ENCODE measurements at places on chromosomes 2 and 18. TPM values are rescaled to one million over a fixed set of nuclear protein-coding genes. Genes with fewer than 3 reads are reported as not detected.

SLC35F6 gene
- total RNA-seq = 33.0 TPM

ZSCAN30 gene
- 17.9 TPM for total RNA-seq

DAW1 gene
- total RNA-seq = not detected

CPO gene
- 0.23 TPM for total RNA-seq

CDH19 gene
- total RNA-seq = 4.0 TPM

CFC1 gene
- total RNA-seq = not detected

C18orf54 gene
- 1.3 TPM for total RNA-seq

MYO7B gene
- total RNA-seq = 125 TPM

CD8B2 gene
- total RNA-seq = 0.09 TPM

TRIM43 gene
- total RNA-seq = not detected

GALR1 gene
- total RNA-seq = 0.09 TPM

MALL gene
- total RNA-seq = 43.7 TPM

CRYGC gene
- total RNA-seq = not detected

UCN gene
- 3.1 TPM for total RNA-seq

IL37 gene
- total RNA-seq = 0.29 TPM

MLPH gene
- 222 TPM for total RNA-seq

VWC2L gene
- not detected for total RNA-seq

HOXD4 gene
- 1.0 TPM for total RNA-seq

ADCYAP1 gene
- 1.1 TPM for total RNA-seq

HOXD3 gene
- 3.2 TPM for total RNA-seq

CYBRD1 gene
- total RNA-seq = 126 TPM

INHA gene
- 0.37 TPM for total RNA-seq

Data from mucosa of gallbladder (tissue), 1 donor.